ENCODE measurements at places on chromosomes 5 and 9.
A peak's percentile ranks its signal among the peaks of the same experiment; 100 is the strongest.

DNA sequence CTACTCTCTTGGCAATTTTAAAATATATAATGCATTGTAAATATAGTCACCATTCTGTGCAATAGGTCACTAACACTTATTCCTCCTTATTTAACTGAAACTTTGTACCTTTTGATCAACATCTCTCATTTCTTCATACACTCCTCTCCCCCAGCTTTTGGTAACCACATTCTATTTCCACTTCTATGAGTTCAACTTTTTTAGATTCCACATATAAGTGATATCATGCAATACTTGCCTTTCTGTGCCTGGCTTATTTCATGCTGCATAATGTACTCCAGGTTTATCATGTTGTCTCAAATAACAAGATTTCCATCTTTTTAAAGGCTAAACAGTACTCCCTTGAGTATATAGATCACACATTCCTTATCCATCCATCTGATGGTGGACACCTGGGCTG, 188.8 kb downstream of the NXNL2 start:
- DNase-seq: no peak

DNA sequence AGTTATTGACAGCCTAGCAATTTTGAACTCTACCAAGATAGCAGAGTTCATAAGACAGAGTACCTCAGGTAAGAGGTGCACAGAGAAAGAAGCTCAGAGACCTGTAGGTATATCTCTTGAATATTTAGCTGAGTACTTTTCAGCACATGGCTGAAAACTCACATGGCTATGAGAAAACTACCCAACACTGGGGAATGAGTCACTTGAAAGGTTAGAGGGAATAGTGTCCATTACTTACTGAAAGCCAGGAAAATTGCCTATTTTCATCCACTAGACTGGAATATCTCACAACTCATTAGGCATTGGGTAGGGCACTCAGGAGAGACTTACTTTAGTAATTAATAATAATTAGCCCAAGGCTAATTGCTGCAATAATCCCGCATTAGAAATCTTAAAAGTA, 8.3 kb downstream of the TSLP start:
- no peak for DNase-seq

DNA sequence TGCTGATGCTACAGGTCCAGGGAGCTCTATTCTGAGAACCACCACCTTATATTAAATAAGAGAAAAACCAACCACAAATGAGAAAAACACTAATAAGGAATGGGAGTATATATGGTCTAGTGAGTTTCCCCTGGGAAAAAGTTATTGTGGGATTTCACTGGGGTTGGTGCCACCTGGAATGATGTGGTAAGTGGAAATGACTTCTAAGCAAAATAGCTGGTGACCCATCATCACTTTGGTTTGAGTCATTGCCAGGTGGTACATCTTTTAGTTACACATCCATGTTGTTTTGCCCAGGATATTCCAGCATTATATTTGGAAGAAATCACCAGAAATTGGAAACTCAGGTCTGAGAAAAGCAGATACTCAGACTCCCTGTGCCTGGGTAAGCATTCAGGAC, 437.3 kb downstream of the DTWD2 start:
- no peak for DNase-seq

- DNase-seq: no peak
Measured at GRCh38 chr9:136629001-136629878, 33.5 kb upstream of the EGFL7 start.

DNA sequence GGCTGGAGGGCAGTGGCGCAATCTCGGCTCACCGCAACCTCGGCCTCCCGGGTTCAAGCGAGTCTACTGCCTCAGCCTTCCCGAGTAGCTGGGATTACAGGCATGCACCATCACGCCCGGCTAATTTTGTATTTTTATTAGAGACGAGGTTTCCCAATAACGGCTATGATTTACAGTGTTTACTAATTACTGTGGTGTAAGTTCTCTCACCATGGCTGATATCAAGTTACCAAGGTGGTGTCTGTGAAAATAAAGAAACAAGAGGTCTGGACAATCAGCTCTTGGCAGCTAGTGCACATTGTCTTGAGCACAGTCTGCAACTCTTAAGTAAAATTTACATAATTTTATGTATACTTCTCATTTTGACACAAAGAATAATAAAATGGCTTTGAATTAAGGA, 385.5 kb upstream of the COX7C start:
- no peak for DNase-seq

GRCh38 chr9:129282731-129283211, 104.7 kb upstream of the IER5L start:
- DNase-seq: no peak

DNA sequence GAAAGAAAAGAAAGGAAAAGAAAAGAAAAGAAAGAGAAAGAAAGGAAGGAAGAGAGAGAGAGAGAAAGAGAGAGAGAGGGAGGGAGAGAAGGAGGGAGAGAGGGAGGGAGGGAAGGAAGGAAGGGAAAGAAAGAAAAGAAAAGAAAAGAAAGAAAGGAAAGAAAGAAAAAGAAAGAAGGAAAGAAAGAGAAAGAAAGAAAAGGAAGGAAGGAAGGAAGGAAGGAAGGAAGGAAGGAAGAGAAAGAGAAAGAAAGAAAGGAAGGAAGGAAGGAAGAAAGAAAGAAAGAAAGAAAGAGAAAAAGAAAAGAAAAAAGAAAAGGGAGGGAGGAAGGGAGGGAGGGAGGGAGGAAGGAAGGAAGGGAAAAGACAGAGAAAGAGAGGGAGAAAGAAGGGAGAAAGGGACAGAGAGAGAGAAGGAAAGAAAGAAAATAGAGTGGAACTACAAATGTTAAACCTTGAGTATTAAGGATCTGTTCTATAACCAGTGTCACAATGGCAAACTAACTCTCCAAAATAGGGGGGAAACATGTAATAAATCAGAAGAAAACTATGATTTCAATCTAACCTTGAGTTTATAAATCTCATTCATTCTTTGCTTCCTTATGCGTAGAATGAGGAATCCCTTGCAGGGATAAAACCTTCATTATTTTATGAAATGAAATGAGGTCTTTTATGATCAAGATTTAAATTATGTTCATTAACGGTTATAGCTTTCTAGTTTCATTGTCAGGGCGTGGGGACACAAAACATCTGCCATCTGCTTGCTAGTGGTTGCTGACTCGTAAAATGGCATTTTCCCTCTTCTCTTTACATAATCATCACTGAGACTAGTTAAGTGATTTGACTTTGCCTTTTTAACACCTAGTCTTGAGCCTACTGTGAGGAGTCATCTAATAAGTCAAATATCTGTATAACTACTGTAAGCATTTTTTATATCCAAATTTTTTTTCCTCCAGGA, 40.7 kb upstream of the RAD23B start:
- no peak for DNase-seq

- no peak for DNase-seq
Measured at GRCh38 chr5:9156282-9156681, 389.6 kb downstream of the SEMA5A start.

GRCh38 chr5:94691949-94692348, 73.5 kb downstream of the SLF1 start:
- DNase-seq: peak; percentile 71

DNA sequence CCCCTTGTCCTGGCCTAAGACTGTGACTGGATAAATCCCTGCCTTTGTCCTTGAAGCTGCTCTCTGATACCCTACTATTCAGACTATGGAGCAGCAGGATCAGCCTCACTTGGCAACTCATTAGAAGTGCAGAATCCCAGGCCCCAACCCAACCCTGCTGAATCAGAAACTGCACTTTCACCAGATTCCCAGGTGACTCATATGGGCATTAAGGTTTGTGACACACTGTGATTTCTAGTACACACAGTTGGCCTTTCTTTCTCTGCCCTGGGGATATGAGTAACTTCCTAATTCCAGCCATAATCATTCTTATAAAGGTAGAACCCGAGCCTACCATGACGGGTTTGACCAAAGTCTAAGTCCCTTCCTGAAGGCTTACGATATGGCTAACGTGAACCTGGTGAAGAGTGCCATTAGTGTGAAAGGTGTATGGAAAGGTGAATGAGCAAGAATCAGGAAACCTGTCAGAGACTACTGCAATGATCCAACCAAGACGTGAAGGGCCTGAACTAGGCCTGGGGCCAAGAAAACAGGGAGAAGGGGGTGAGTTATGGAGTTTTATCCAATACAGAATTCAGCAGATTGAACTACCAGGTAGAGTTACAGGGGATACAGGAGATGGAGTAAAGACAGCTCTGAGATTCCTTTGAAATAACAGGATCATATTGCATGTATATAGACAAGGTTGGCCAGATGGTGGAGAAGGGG, 533.0 kb downstream of the BNC2 start:
- no peak for DNase-seq

DNA sequence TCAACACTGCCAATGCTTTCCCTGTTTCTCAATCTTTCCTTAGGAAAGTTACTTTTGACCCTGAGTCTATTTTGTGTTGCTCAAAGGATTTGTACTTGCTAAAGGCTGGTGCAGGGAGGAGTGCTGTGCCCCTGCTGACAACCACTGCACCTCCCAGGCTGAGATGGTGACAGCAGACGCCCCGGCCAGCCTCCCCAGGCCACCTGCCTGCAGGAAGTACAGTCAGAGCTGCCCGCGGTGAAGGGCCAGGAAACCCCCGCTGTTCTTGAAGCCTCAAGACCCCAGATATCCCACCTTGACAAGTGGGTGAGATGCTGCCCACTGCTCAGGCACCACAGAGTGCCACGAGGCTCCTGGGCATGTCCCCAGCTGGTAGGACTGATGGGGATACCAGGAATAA, 44.2 kb upstream of the CKMT2 start:
- no peak for DNase-seq

- no peak for DNase-seq
Measured at GRCh38 chr5:95669985-95670384, 12.8 kb downstream of the SPATA9 start.

DNA sequence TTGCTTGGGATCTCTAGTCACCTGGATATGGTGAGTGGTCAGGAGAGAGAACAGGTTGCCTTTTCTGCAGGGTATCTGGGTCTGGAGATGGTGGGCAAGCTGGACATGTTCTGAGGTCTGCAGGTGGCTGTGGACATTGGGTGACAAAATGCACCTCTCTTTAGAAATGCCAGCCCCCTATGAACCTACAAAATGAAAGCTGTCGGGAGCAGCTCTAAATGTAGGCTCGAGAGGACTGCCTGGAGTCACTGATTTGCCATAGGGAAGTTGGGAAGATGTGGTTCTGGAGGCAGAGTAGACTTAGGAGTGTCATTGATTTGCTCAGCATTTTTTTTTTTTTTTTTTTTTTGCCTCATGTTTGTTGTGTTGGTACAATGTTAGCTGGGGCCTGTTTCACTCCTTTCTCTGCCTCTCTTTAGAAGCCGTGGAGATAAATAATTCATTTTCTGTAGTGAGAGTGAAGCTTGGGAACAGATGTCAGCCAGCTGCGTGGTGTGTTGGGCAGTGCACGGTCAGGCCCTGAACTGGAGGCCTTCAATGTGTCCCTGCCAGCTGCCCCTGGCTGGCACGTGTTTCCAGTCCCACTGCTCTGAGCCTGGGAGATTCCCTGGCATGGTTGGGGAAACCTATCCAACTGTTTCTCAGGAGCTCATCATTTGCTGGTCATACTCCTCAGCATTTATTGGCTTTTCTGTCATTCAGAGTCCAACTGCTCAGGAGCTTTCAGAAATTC, 5.4 kb downstream of the RGS3 start:
- DNase-seq: peak; percentile 36

DNA sequence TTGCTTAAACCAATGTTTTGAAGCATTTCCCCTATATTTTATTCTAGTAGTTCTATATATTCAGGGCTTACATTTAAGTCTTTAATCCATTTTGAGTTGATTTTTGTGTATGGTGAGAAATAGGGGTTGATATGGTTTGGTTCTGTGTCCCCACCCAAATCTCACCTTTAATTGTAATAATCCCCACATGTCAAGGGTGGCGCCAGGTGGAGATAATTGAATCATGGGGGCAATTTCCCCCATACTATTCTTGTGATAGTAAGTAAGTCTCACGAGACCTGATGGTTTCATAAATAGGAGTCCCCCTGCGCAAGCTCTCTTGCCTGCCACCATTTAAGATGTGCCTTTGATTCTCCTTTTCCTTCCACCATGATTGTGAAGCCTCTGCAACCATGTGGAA, 92.2 kb upstream of the TBC1D2 start:
- DNase-seq: no peak

GRCh38 chr5:16791036-16791705, 144.9 kb downstream of the MYO10 start:
- DNase-seq: peak; percentile 50

- no peak for DNase-seq
Measured at GRCh38 chr5:124007675-124008398, 495.9 kb downstream of the CSNK1G3 start.

DNA sequence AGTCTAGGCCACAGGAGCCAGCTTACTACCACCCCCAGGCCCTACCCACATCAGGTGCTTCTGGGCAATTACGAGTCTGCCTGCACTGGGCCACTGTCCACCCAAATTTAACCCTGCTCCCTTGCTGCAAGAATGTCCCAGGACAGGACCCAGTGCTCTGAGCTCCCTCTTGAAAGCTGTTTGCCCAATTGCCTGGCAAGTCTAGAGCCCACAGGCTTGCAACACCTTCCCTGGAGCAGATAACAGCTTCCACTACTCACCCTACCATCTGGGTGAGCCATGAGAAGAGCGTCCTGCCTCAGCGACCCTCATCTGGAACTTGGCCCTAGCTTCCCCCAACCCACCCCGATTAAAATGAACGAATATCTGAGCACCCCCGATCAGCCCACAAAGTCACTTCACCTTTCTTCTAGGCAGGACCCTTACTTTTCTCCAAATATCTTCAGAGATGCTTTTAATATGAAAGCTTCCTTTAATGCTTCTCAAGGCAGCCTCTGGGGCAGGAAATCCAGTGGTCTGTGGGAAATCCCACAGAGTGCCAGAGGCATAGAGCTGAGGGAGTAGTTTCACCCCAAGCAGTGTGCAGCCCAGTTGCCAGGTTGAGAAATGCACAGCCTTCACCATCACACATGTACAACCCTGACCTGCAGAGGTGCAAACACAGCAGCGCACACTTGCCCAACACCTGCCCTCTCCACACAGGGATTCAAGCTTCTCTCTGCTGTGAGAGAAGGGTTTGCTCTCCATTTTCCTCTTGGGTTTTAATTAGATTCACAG, 10.6 kb downstream of the ACSL6 start:
- no peak for DNase-seq

DNA sequence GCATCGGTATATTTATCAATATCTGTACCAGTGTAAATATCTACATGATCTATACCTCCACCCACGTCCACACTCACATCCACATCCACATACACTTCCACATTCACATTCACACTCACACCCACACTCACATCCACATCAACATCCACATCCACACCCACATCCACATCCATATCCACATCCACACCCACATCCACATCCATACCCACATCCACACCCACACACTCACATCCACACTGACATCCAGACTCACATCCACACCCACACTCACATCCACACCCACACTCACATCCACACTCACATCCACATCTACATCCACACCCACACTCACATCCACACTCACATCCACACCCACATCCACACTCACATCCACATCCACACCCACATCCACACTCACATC, 189.2 kb downstream of the IRX1 start:
- DNase-seq: no peak

- no peak for DNase-seq
Measured at GRCh38 chr5:99926463-99926862, 608.7 kb upstream of the FAM174A start.

DNA sequence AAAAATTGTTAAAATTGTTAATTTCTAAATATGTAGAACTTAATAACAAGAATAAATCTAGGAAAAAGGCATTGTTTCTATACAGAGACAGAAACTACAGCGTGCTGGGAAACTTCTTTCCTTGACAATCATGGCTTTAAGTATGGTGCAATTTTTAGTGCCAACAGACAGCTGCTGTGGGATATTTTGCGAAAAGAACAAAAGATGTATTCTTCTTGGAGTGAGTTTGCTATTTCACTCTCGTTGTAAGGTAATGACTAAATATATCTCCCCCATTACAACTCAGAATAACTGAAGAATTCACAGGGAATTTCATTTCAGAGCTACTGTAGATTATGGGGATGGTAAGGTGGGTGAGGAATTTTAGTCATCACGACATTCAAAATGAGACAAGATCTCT, 2055.0 kb upstream of the ACO1 start:
- DNase-seq: no peak
